ENCODE measurements at places on chromosomes 2 and 18.

DNA sequence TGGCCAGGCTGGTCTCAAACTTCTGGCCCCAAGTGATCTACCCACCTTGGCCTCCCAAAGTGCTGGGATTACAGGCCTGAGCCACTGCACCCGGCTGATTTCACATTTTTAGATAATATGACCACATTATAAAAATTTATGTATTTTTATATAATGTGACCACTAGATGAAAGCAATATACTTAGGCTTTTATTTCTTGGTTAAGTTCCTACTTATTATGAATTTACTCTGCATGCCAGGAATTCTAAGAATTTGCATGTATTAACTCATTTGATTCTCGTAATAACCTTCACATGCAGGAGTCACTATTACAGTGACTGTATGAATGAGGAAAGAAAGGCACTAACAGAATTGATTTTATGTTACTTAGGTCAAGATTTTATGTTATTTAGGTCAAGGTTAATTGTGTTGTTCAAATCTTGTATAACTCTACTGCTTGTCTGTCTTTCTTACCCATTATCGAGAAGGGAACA lies 25.6 kb upstream of the CASP8 start:
- DNase-seq: no peak

GRCh38 chr2:209988010-209988409 lies 14.4 kb upstream of the RPE start:
- no peak for DNase-seq

DNA sequence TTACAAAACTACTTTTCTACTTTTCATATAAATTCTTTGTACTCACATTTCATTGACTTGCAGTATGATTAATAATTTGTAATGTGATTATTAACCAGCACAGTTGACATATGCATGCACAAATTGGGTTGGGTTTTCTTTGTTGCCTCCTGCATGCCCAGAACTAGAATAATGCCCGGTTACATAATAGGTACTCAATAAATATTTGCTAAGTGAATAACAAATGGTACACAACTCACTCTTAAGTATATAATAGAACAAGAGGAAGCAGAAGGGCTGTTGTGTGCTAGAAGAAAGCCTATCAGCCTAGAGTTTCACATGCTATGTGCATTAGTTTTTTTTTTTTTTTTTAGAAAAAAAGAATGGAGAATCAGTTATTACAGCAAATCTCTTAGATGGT lies 9.3 kb downstream of the RDH14 start:
- DNase-seq: no peak

DNA sequence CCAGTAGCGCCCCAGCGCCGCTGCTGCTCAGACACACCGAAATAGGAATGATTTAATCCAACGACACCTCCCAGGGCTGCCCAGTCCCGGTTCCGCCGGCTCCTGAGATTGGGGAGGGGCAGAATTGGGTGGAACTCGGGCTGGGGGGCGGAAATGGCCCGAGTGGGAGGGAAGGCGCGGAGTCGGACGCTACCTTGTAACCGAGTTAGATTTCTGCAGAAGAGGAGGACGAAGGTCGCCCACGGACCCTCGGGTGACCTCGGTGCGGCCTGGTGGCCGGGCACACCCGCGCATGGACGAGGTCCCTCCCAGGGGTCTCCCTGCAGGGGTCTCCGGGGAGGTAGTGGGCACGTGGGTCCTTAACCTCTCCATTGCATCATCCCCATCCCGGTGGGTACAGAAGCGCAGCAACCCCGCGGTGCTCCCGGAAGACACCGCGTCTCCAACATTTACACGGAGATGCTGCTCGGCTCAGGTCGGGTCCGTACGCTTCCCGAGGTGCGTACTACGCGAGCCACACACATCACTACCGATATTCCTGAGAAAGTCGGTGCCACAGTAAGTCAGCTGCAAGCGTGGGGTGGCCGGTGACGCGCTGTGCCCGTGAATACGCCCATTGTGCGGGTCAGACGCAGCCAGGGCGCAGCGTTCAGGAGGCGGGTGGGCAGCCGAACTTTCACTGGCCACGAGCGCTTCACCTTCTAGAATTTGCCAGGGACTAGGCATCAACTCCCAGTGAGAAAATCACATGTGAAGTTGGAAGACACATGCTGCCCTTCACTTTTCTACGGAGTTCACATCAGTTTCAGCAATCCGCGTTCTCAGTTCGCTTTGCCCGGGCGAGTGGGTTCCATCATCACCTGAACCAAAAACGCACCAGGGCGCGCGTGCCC lies 3.0 kb downstream of the ZNF516 start:
- DNase-seq: no peak

DNA sequence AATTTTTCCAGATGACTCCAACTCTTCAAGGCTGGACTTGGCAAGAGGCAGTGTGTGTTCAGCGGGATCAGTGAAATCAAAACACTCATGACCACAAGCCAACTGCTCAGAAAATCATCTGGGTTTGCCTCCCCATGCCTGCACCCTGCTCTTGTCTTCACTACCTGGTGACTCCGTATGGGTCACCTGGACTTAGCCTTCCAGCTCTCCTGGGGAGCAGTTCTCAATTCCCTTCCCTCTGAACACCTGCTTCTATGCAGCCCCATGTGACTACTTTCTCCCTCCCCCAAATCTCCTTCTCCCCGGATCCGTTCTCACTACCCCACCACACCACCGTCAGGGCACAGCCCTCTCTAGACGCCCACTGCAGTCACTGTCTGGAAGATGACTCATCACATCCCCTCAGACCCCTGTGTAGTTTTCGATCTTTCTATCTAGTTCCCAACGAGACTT lies 130.2 kb upstream of the ID2 start:
- no peak for DNase-seq

- DNase-seq: no peak
Measured at GRCh38 chr2:156536534-156536933, 100.4 kb downstream of the GPD2 start.

- no peak for DNase-seq
Measured at GRCh38 chr2:112342067-112342550, 66.7 kb downstream of the ZC3H6 start.

- DNase-seq: no peak
Measured at GRCh38 chr2:216671791-216672343, 23.5 kb downstream of the IGFBP5 start.

- DNase-seq: no peak
Measured at GRCh38 chr18:32208577-32208976, 18.7 kb downstream of the MEP1B start.

GRCh38 chr2:85264471-85264870 lies 63.3 kb downstream of the TGOLN2 start:
- no peak for DNase-seq

DNA sequence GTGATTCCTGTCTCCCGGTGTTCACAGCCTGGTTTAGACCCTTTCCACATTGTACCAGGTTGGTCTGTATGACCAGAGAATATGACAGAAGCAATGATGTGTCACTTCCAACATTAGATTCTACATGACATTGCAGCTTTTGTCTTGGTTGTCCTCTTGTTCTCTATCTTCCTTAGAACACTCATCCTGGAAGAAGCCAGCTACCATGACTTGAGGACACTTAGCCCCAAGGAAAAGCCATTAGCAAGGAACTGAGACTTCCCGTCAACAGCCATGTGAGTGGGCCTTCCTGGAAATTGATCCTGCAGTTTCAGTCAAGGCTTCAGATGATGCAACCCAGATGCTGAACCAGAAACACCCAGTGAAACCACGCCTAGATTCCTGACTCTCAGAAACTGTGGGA lies 143.3 kb downstream of the MREG start:
- DNase-seq: no peak

- no peak for DNase-seq
Measured at GRCh38 chr2:224284134-224284946, 117.6 kb downstream of the FAM124B start.

DNA sequence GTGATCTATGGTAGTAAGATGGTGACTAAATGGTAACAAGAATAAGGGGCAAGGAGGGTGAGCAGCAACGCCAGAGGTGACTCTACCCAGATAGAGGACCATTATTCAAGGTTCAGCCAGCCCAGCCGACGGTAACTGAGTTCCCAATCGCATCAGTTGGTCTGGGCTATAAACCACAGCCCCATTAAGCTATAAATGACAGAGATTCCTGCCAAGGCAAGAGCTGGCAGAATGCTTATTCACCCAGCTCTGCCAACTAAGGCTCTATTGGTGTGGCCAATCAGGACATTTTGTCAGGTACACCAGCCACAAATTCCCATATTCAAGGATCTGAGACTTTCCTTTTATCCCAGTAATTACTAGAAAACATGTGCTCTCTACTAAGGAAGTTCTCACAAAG lies 3.6 kb downstream of the CHN1 start:
- no peak for DNase-seq

DNA sequence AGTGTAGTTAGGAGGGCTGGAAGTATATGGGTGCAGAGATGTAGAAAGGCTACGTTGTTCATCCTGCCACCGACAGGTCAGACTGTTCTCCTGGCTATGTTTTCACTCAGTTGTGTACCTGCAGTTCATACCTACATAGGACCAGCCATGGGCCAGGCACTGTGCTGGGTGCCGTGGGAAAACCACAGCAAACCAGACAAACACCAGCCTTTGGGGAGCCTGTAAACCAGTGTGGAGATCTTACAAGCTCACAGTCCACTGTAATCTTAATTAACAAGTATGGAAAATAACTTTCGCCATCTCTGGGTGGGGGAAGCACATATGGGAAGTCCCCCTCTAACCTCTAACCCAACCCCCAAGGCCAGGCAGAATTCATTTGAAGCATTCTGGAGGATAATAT lies 12.7 kb downstream of the NCK2 start:
- DNase-seq: no peak

- no peak for DNase-seq
Measured at GRCh38 chr2:169345486-169346437, 16.6 kb downstream of the LRP2 start.

GRCh38 chr2:168518555-168519066 lies 62.5 kb downstream of the CERS6 start:
- no peak for DNase-seq

- peak; percentile 74 for DNase-seq
Measured at GRCh38 chr2:6993229-6993640, 76.0 kb downstream of the RNF144A start.

DNA sequence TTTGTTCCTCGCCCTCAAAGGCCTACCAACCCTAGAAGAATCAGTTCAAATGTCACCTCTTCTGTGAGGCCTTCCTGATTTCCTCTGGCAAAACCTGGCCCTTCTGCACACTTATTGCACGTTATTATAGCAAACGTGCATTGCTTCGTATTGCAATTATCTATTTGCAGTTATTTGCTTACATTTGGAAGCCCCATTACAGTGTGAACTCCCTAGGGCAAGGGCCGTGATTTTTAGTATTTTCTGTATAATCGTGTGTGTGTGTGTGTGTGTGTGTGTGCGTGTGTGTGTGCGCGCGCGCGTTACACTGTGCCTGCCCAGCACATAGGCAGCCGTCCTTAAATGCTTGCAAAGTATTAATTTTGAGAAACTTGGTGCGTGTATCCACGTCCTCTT lies 460 bp upstream of the SEMA4F start:
- no peak for DNase-seq

GRCh38 chr18:79775441-79776221 lies 22.1 kb upstream of the KCNG2 start:
- no peak for DNase-seq

- no peak for DNase-seq
Measured at GRCh38 chr18:14959550-14959949, 211.6 kb downstream of the ANKRD30B start.

DNA sequence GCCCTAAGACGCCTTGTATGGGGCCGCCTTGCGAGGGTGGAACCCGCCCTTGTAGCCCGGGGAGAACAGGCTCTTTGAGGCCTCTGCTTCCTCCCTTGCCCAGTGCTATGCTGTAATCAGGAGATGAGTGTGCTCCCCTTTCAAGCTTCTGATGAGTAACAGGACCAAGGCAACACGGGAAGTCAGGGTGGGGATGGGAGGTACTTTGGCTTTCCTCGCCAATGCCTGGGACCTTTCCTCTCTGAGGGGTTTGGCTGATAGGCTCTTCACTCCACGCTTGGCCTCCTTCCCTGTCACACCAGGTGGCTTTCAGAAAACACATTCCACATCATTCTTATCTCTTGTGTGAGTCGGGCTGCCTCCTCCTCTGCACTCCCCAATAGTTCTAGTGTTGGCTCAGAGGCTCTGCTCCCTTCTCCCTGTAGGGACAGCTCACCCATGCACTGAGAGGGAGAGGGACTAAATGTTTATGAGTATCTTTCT lies 223.7 kb upstream of the TRIB2 start:
- DNase-seq: peak; percentile 56

DNA sequence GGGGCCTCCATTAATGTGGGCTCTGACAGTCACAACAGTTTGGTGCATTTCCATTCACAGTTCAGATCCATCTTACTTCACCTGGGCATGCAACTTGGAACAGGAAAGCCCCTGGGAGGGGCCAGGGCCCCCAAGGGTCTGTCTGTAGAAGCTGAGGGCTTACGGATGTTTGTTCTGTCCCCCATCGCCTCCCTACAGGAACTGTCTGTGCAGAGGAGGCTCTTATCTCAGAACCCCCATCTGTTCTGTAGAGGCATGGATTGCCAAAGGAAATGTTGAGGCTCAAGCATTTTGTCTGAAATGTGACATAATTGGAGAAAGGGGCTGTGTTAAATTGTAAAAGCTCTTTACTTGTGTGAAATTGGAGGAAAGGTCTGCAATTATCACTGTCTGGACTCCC lies 334.3 kb downstream of the CLIP4 start:
- no peak for DNase-seq

GRCh38 chr2:176484838-176485237 lies 215.6 kb downstream of the MTX2 start:
- no peak for DNase-seq

GRCh38 chr2:190105554-190105953 lies 43.0 kb upstream of the MSTN start:
- no peak for DNase-seq

DNA sequence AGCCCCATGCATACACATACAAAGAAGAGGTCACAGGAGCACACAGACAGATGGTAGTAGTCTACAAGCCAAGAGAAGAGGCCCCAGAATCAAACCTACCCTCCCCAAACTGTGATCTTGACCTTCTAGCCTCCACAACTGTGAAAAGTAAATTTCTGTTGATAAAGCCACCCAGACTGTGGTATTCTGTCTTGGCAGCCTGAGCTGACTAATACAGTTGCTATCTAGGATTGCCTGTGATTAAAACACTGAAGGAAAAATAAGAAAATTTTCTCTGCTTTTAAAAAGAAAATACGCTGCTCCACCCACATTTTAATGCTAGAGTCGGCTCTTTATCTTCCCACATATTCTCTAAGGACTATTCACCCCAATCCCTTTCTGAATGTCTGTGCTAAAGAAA lies 143.7 kb upstream of the TMEM200C start:
- DNase-seq: no peak

DNA sequence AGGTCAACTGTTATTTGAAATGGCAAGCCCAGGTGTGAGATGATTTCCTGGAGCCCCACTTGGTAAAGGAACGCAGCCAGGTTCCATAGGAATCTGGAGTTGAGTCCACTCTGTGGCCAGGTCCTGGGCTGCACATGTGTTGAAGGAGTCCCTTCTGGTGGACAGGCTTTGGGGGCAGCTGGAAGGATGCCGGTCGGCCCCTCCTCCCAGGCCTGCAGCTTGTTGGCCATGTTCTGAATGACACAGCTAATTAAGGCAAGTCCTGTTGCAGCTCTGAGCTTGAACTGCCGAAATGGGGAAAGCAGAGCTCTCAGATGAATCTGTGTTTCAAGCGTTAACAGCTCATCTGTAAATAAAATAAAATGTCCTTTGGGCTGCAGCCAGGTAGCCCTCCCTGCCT lies 23.8 kb downstream of the EN1 start:
- no peak for DNase-seq

Measured in left ventricle myocardium inferior (tissue), 1 donor.